ENCODE measurements at places on chromosomes 4 and X.

- DNase-seq: no peak
These were observed 177.3 kb downstream of the BANK1 start for GRCh38 chr4:101967697-101968346.

- no peak for DNase-seq
These were observed 268.7 kb upstream of the GK2 start for GRCh38 chr4:79676705-79677104.

DNA sequence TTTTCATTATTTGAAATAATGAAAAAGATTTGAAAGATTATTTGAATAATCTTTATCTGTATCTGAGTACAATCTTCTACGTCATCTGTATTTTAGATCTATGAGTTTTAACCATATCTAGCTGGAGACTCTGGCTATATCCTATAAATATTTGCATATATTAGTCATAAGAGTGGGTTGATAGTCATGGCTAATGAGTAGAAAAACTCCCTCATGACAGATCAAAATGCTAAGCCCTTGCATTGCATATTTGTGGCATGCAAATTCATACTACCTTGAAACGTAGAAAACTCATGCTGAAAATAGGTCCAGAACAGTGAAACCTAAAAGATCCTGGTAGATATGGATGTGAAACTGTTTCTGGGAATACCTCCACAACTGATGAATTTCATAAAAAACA, 291.3 kb downstream of the GALNTL6 start:
- no peak for DNase-seq

GRCh38 chr4:146175541-146176453, at the start of gene LSM6:
TSS of gene LSM6 (plus strand) at chr4:146175718. CDS start at chr4:146182922, 7,204 bp downstream.
- peak; percentile 66 for DNase-seq

DNA sequence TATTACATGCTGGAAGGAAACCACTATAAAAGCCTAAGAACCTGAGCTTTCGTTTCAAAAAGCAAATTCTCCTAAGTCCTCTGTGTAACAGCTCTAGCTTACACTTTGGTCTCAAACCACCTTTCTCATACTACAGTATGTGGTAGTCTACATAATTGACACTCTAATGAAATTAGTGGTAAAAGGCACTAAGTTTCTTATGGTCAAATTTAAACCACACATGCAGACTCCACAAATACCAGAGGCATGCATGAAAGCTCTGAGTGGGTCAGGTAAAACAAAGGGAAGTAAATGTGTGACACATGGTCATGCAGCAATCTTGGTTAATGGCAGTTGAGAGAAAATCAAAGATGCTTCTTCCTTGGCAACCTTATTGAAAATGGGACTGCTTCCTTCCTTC, 187.8 kb downstream of the CCNG2 start:
- no peak for DNase-seq
